ENCODE measurements at places on chromosomes 5 and 9. TPM values are rescaled to one million over a fixed set of nuclear protein-coding genes. Genes with fewer than 3 reads are reported as not detected.
A peak's percentile ranks its signal among the peaks of the same experiment; 100 is the strongest.

- DNase-seq = no peak
These were observed 85.8 kb downstream of the MRPS27 start for GRCh38 chr5:72234265-72234700.

DNA sequence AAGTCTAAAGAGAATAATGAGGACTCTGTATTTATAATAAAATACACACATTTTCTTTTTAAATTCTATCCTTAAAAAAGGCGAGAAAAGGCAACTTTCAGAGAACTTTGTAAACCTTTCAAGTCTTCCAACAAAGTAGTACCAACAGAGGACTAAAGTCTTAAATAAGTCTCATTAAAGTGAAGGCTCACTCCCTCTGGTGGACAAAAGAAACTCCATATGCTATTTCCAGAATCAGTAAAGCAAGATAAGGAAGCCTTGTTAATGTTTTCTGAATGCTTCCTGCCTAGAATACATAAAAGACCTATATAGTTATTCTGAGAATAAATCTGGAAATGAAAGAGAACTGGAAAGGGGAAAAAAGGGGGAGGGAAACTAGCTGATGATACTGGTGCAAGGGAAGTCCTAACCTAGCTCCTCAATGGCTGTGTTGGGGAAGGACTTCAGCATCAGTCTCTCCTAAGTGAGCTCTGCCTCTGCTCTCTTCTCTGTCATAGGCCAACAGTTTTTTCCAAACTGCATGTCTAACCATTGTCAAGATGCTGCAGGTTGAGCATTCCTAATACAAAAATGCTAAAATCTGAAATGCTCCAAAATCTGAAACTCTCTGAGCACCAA, 7.2 kb downstream of the HMGCS1 start:
- no peak for DNase-seq

GRCh38 chr5:40904205-40904993, 4.9 kb upstream of the C7 start:
- DNase-seq = peak; percentile 86

- no peak for DNase-seq
These were observed 759.3 kb upstream of the TYRP1 start for GRCh38 chr9:11933926-11934325.

GRCh38 chr5:147887026-147887627, 8.6 kb downstream of the SCGB3A2 start:
- no peak for DNase-seq

GRCh38 chr5:133081036-133081435, 29.2 kb downstream of the HSPA4 start:
- DNase-seq = no peak

- peak; percentile 64 for DNase-seq
These were observed 70.5 kb downstream of the ERP44 start for GRCh38 chr9:100028201-100028784.

DNA sequence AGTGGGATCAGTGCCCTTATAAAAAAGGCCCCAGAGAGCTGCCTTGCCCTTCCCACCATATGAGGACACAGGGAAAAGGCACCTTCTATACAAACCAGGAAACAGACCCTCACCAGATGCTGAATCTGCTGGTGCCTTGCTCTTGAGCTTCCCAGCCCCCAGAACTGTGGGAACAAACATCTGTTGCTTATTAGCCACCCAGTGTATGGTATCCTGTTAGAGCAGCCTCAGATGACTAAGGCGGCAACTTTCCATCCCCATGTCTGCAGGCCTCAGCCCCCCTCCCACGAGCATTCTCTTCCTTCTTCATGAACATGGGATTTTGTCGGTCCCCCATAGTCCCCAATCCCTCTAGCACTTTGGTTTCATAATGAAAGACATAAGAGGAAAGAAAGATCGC, 202.5 kb upstream of the GAS1 start:
- DNase-seq = no peak

DNA sequence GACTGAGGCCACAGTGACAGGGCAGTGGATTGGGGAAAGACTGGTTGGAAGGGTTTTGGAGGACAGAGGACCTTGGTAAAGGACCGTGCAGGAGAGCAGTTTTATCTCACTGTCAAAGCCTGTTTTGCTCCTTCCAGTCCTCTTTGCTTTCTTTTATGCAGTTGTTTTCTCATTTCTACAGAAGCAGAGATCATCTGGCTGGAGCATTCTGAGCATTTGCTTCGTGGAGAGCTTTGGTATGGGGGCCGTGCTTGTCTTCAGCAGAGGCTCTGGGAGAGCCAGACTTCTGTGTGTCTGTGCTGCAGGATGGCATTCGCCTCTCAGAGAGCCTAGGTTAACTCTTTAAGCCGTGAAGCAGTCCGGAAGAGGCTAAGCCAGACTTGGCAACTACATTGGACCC, 171.8 kb upstream of the TUT7 start:
- no peak for DNase-seq

DNA sequence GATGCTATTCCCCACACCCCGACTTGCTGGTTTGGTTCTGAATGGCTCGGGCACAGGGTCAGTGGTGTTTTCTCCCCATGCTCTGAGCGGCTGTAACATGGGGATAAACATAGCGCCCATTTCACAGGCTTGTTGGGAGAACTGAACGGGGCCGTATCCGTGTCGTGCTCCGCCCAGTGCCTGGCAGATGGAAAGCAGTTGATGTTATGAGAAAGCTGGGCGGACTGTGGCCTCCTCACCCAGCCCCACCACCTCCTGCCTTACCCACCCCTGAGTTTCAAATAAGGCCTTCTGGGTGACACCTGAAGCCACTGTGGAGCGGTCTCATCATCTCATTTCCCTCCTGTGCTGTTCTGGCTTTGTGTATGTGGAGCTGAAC, 14.5 kb downstream of the ORM2 start:
- no peak for DNase-seq

GRCh38 chr5:1356873-1357787, 12.2 kb upstream of the CLPTM1L start:
- DNase-seq = no peak

The SLC6A3 gene
- 0.40 TPM for total RNA-seq

All from ovary (tissue), 10 donors.